ENCODE measurements at places on chromosomes 16 and 17. TPM values are rescaled to one million over a fixed set of nuclear protein-coding genes. Genes with fewer than 3 reads are reported as not detected.

MRPS7 gene
- total RNA-seq: 29.4 TPM

UNC45B gene
- under 0.01 TPM for total RNA-seq

MYH4 gene
- under 0.01 TPM for total RNA-seq

CCL17 gene
- total RNA-seq: not detected

SEPTIN12 gene
- not detected for total RNA-seq

CACNB1 gene
- total RNA-seq: 37.9 TPM

NT5M gene
- 5.0 TPM for total RNA-seq

SLC22A31 gene
- total RNA-seq: not detected

LITAFD gene
- not detected for total RNA-seq

MYO15A gene
- total RNA-seq: 9.4 TPM

SLC2A4 gene
- total RNA-seq: not detected

SRP68 gene
- total RNA-seq: 28.2 TPM

DHX40 gene
- 86.7 TPM for total RNA-seq

RPGRIP1L gene
- 38.5 TPM for total RNA-seq

MFSD11 gene
- total RNA-seq: 91.1 TPM

CCL7 gene
- total RNA-seq: not detected

TBC1D28 gene
- total RNA-seq: 5.3 TPM

ALDH3A1 gene
- total RNA-seq: not detected

CMTM2 gene
- total RNA-seq: not detected

MMD gene
- 134 TPM for total RNA-seq

CDT1 gene
- total RNA-seq: 2.5 TPM

FBXO39 gene
- not detected for total RNA-seq

CES1 gene
- total RNA-seq: 0.63 TPM

SSTR5 gene
- not detected for total RNA-seq

HOXB2 gene
- not detected for total RNA-seq

PRR15L gene
- total RNA-seq: not detected

PPL gene
- total RNA-seq: 0.94 TPM

PLA2G10 gene
- total RNA-seq: not detected

HEATR9 gene
- not detected for total RNA-seq

DCAF7 gene
- total RNA-seq: 47.3 TPM

COG8 gene
- total RNA-seq: 59.2 TPM

KRTAP3-1 gene
- total RNA-seq: not detected

CCT6B gene
- total RNA-seq: 2.5 TPM

SCO1 gene
- total RNA-seq: 12.2 TPM

KRT17 gene
- total RNA-seq: not detected

IL21R gene
- not detected for total RNA-seq

KCNJ16 gene
- total RNA-seq: 2.5 TPM

CPHXL2 gene
- not detected for total RNA-seq

TCAP gene
- total RNA-seq: 2.5 TPM

TVP23A gene
- 31.9 TPM for total RNA-seq

CPHXL gene
- total RNA-seq: not detected

All from parietal lobe (tissue), 2 donors.